ENCODE measurements at places on chromosomes 13 and 19.

GRCh38 chr13:21058361-21058760 is 3.0 kb downstream of the LATS2 start:
- DNase-seq = peak; percentile 35

DNA sequence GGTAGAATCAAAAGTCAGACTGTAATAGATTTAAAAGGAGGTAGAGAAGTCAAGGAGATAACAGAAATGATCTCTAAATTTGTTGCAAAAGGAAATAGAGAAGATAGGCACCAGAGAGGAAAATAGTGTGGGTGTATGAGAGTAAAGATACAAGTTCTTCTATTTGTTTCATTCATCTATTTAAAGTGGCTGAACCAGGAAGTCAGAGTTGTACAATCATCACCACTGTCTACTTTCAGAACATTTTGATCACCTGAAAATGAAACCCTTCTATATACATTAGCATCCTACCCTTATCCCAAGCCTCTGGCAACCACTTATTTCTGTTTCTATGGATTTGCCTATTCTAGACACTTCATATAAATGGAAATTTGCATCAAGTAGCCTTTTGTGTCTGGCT is 36.7 kb downstream of the INTS6 start:
- no peak for DNase-seq

GRCh38 chr13:97328222-97328790 is 105.7 kb upstream of the RAP2A start:
- peak; percentile 90 for DNase-seq

- DNase-seq = no peak
Observed at GRCh38 chr19:41371541-41371940, 4.8 kb upstream of the TMEM91 start.

DNA sequence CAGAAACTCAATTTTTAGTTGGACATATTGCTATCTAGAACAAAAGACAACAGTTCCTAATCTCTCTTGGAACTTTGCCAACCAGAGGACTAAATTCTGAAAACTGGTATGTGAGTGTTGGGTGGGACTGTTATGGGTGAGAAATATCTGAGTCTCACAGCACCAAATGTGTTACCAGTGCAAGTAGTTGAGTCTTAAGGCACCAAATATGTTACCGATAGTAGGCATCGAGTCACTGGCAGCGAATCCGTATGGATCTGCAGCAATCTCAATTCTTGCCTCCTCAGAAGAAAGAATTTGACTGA is 575.2 kb downstream of the DACH1 start:
- no peak for DNase-seq

- no peak for DNase-seq
Observed at GRCh38 chr19:1237754-1238368, at the start of gene CBARP. Gene CBARP (minus strand): TSS chr19:1238005. CDS start chr19:1236100, 1,905 bp downstream.

DNA sequence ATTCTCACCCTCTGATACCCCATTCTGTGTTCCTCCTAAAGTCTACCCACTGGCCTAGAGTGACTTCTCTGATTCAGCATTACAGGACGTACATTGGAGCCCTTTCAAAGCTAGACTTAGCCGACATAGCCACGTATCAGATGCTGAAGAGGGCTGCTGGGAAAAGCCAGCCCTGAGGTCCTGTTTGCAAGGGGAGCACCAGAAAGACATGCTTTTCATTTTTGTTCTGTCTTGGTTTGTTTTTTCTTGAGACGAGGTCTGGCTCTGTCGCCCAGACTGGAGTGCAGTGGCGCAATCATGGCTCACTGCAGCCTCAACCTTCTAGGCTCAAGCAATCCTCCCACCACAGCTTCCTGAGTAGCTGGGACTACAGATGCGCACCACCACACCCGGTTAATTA is 6.3 kb upstream of the ZSWIM4 start:
- DNase-seq = peak; percentile 97

DNA sequence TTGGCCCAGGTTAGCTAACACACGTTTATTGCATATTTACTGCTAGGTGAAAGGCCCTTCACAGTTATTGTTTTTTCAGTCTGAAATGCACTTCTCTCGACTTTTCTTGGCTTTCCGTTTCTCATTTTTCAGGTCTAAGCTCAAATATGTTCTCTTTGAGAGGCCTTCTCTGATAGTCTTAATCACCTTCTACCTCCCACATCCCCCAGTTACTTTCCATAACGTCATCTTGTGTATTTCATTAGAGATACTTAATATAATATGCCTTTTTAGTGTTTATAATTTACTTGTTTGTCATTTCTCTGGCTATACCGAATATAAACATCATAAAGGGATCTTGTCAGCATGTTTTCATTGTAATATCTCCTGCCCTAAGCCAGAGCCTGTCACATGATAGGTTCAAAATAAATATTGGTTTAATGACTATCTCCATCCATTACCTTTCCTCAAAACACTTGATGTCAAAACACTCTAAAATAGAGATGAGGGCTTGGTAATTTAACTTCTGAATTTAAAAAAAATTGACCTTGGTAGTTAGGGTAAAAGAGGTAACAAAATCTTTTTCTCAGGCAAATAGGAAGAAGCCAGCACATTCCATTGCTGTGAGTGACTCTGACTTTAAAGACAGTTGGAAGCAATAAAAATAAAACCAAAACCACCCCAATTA is 168.6 kb upstream of the RFC3 start:
- DNase-seq = no peak

DNA sequence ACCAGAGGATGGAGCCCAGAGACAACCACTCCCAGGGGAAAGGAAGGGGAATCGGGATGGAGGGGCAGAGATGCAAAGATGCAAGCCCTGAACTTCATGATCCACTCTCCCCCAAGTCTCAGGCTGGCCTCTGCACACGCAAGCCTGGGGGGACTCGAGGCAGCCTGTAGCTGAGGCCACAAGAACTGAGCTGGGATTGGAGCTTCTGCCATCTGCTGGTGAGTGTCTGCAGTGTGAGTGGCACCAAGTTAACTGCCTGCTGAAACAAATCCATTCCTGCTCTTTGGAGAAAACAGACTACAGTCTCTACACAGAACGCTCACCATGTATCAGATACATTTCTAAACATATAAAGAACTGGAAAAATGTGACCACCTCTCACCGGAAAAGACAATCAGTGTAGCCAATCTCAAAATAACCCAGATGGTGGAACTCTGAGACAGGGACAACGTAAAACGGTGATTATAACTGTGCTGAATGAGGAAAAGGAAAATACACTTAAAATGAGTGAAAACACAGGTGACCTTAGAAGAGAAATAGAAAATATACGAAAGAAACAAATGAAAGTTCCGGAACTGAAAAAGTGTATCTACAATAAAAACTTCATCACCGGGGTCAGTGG is 62.1 kb downstream of the KLF2 start:
- peak; percentile 67 for DNase-seq

- no peak for DNase-seq
Observed at GRCh38 chr13:60944016-60944415, 471.6 kb downstream of the PCDH20 start.

DNA sequence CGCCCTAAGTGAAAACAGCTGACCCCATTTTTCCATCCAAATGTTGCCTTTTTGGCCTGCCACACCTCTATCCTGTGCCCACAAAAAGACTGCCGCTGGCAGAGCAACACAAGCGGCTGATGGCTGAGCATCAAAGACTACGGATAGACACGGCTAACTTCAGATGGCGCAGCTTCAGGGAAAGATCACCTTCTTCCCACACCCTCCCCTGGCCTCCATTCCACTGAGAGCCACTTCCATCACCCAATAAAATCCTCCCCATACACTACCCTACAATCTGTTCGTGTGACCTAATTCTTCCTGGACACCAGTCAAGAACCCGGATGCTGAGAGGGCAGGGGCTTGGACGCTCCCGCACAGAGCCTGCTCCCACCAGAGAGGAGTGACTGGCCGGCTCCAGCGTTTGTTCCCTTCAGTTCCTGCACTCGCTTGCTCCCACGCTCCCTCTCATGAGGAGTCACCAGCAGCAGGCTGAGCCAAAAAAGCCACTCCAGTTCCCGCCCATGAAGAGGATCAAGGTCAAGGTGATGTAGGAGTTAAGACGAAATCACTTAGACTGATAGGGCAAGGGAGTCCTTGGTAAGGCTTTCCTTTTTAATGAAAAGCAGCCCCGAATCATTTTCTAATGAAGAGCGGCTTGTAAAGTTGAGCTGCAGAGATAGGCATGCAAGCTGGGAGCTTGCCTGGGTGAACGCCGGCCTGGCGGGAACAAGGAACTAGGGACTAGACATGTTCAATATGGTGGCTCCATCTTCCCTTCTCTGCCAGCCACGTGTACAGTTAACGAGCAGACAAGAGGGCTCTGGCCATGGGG is 35.7 kb downstream of the TSKS start:
- peak; percentile 35 for DNase-seq

- no peak for DNase-seq
Observed at GRCh38 chr13:79222427-79223205, 183.4 kb downstream of the RBM26 start.

DNA sequence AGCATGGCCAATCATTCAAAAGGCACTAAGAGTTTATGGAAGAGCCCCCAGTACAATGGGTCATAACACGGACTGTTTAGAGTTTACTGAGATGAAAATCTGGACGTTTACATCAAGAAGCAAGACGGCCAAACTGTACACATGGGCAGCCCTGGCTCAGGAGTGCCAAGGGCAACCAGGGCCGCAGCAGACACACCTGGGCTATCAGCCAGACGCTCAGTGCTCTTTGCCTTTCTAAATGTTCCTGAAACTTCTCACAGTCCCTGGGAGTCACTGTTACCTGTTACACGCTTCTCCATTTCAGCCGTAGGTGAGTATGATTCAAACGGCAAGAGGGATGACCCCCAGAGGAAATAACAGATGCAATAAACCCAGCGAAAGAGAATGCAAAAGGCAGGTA is 64.5 kb downstream of the ABCC4 start:
- no peak for DNase-seq

GRCh38 chr19:12806242-12807081 is at the start of gene RNASEH2A:
Gene RNASEH2A (plus strand): TSS chr19:12806584. CDS start chr19:12806674, 90 bp downstream.
- peak; percentile 88 for DNase-seq

DNA sequence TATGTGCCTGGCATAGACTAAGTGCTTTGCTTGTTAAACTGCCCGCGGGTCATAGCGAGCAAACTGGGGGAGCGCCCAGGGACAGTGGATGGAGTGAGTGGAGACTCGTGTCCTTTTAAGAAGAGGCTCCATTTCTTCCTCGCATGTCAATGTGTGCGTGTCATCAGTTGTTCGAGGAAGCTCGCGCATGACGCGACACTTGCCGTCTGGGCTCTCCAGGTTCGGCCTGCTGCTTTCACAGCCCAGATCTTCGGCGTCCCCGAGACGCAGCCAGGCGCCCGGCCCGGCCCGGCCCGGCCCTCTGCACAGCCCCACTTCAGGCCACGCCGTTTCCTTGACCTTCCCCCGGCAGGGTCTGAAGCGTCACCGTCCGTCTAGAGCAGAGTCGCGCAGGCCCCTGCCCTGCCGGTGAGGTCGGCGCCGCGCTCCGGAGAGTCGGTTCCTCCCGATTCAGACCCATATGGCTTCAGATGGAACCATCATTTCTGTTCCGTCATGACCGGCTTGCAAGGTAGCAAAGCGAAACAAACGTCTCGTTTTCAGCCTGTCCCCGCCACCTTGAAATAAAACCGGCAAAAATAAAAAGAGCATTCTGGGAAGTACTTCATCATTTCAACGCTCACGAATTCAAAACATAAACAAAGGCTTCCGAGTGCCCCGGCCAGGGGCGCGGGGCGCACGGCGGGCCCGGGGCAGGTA is 599 bp upstream of the ARHGEF7 start:
- DNase-seq = peak; percentile 49

DNA sequence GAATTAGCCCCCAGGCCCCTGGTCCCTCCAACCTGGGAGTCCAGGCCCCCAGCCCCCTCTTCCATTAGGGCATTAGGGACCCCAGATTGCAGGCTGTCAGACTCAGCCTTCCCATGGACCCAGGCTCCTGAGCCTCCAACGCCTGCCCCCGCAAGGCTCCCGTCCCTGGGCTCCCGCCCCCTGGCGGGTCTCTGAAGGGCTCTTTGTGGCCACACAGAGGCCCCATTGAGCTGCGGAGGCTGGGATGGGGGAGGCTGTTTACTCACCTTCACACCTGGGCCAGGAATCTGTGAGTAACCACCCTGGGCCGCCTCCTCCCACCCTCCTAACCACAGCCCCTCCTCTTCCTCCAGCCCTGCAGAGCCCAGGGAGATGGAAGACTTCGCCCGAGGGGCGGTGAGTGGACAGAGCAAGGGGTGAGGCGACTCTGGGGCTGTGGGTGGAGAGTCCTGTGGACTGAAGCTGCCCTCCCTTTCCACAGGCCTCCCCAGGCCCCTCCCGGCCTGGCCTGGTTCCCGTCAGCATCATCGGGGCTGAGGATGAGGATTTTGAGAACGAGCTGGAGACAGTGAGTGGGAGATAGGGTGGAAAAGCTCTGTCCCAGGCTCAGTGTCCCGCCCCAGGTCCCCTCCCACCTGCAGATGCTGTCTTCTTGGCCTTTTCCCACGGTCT is 4.9 kb downstream of the ARHGEF1 start:
- no peak for DNase-seq

GRCh38 chr13:22915442-22916082 is 265.2 kb upstream of the SGCG start:
- DNase-seq = peak; percentile 24

GRCh38 chr19:33343301-33343700 is 30.2 kb upstream of the CEBPG start:
- DNase-seq = no peak

DNA sequence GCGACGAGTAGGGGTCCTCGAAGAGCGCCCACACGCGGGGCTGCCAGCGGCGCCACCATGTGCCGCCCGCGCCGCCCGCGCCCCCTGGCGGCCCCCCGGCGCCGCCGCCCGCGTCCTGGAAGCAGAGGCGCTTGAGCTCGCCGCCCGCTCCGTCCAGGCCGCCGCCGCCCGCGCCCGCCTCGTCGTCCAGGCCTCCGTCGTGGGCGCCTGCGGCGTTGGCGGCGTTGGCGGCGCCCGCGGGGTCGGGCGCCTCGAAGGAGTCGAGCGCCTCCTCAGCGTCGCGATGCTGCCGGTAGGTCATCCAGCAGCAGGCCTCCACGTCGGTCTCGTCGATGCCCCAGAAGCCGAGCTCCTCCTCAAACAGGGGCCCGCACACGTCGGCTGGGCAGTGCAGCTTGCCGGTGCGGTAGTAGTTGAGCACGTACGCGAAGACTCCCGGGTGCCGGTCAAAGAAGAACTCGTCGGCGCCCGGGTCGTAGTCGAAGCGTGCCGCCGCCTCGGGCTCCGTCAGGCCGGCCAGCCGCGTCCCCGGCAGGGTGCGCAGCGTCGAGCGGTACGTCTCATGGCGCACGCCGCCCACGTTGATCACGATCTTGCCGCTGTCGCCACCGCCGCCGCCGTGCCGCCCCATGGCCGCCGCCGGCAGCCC is 829 bp downstream of the KCNC3 start:
- peak; percentile 4 for DNase-seq

DNA sequence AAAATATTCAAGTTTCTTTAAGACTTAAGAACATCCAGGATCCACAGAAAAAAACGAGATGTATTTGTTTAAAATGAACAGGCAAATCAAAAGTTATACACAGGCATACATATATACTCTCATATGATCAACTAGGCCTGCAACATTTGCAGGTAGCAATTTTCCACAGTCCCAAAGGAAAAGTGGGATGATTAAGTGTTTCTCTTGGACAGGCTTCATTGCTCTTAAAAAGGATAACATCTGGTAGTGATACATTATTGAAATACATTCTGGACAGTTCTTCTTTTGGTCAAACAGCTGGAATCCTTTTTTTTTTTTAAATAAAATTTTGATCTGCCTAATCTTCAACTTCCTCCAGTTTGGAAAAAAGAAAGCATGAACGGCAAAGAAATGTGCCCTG is 114.8 kb upstream of the TDRD3 start:
- DNase-seq = no peak

- no peak for DNase-seq
Observed at GRCh38 chr13:97316390-97316789, 94.3 kb downstream of the MBNL2 start.

Measured in AG10803 (cell line).